ENCODE measurements at places on chromosomes 5 and 9. TPM values are rescaled to one million over a fixed set of nuclear protein-coding genes. Genes with fewer than 3 reads are reported as not detected.

Gene MCIDAS
- total RNA-seq, result not detected

Gene SAXO1
- not detected for total RNA-seq

Gene BARHL1
- total RNA-seq, result not detected

Gene NMUR2
- total RNA-seq, result not detected

Gene ARL10
- 15.2 TPM for total RNA-seq

DNA sequence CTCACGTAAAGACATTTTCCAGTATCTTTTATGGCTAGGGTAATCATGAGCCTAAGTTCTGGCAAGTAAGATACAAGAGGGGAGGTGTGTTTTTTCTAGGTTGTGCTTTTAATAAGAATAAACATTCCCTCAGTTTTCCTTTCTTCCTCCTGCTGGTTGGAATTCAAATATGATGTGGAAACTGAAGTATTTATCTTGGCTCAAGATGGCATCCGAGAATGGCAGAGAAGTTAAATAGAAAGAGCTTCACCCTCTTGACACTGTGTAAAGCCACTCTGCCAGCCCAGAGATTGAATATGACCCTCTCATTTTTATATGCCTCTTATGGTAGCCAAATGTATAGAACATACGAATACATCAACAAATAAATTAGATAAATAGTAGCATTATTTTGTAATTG, 438.4 kb downstream of the ISL1 start:
- DNase-seq, result no peak

DNA sequence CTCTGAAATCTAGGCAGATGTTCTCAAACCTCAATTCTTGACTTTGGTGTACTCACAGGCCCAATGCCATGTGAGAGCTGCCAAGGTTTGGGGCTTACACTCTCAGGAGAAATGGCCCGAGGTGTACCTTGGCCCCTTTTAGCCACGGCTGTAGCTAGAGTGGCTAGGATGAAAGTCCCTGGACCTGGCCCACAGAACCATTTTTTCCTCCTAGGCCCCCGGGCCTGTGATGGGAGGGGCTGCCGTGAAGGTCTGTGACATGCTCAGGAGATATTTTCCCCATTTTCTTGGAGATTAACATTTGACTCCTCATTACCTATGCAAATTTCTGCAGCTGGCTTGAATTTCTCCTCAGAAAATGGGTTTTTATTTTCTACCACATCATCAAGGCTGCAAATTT, 1296.5 kb downstream of the MAT2B start:
- no peak for DNase-seq

GRCh38 chr9:133759146-133759900, 21.2 kb upstream of the SARDH start:
- peak; percentile 69 for DNase-seq

- no peak for DNase-seq
Observed at GRCh38 chr9:110015759-110016158, 192.2 kb downstream of the C9orf152 start.

- no peak for DNase-seq
Observed at GRCh38 chr5:17401470-17402288, 96.4 kb upstream of the TAF11L2 start.

- peak; percentile 7 for DNase-seq
Observed at GRCh38 chr9:88996921-88997235, 5.6 kb downstream of the S1PR3 start.
